ENCODE measurements at places on chromosomes 6 and 20.

DNA sequence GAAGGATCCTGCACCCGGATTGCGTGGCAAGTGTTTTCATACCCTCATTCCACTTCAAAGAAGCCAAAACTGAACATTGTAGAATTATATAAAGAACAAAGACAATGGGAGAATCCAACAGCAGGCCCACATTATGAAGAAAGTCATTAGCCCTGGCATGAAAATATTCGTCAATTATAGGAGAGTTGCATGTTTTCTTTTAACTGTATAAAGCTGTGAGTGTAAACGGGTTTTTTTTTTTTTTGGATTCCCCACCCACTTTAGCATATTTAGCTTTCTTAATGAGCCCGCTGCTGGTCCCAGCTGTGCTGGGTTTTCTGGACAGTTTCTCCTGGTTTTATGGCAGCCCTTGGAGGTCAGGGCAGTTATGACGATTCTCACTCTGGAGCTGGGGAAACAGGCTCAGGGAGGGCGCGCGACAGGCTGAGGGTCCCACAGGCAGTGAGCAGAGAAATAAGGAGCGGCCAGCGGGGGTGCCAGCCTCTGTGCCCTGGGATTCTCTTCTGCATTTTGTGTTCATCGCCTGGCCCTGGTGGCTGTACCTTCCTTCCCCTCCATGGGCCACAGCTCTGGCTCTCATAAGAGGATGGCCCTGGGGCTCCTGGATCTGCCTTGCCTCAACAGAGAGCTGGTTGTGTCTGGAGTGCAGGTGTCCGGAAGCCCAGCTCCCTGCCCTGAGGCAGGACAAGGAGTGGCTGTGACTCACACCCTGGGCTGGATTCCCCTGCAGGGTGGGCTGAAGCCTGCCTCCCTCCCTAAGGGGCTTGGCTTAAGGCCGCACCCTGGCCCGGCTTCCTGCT is 24.1 kb upstream of the SULF2 start:
- no peak for DNase-seq

DNA sequence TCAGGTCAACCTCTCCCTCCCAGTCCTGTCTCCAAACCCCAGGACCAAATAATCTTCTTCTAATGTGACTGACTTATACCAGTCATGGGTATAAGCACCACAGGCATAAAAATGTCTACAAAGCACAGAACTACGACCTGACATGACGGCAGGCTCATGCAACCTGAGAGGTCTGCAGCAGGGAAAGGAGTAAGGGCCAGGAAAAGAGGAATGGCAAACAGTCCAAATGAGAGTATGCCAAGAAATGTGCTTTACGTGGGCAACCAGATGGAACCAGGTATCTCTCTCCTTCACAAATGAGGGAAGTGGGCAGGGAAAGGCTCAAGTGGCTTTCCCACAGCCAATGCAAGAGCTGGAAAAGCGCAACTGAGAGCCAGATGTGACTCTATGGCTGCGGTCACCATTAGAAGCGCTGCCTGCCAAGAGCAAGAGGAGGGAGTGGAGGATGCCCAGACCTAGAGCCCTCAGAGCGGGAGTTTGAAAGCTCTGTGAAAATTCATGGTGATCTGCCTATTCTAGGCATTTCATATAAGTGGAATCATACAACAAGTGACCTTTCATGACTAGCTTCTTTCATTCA is 6.0 kb downstream of the APMAP start:
- DNase-seq, result no peak

DNA sequence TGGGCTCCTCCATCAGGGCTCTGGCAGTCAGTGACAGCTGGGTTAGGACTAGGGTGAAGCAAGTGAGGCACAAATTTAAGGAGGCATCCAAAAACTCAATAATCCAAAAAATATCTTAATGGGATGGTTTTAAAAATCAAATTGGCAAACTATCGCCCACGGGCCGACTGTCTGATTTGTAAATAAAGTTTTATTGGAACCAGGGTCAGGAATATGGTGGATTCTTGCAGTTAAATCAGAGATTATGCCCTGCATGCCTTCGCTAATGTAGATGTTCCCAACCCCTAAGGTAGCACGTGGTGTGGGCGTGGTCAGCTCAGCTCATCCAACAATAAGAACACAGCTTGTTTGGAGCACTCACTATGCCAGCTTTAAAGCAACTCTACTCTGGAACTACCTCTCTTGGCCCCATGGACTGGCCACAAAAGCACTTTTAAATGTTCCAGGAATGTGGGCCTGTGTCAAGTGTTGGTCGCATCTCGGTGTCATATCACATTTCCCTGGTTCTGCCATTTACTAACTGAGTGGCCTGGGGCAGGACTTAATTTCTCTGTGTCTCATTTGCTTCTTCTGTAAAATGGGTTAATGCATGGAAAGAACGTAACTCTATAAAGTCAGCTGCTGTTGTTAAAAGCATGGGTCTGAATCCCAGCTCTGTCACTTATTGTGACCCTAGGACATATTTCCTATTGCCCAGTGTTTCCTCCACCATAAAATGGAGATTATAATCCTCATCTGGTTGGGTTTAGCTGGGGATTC is 7.0 kb downstream of the TP53RK start:
- DNase-seq, result no peak

DNA sequence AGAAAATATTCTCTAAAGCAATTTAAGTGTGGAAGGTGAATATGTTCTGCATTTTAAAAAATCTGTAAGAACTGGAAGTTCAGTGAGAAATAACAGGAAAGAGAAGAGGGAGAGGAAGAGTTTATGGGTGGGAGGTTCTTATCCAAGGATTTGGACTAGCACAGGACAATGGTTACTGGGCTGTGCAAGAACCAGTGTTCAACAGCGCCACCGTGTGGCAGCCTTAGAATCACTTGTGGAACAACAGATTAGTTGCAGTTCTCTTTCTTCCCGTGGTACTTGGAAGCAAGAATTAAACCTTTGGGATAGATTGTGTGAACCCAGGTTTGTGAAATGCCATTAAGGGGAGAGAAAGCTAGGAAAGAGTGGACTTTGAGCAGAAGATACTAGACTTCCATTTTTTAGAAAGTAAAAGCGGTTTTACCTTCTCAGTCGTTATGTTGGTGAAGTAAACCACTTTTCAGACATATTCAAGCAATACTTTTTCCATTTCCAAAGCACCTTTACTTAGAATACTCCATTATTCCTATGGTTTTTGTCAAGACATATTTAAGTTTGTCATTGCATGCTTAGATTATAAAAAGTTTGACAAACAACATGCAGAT is 436.7 kb downstream of the RNF144B start:
- DNase-seq, result peak; percentile 3

- DNase-seq, result no peak
These were observed 61.4 kb downstream of the CD24 start for GRCh38 chr6:106913111-106913510.

DNA sequence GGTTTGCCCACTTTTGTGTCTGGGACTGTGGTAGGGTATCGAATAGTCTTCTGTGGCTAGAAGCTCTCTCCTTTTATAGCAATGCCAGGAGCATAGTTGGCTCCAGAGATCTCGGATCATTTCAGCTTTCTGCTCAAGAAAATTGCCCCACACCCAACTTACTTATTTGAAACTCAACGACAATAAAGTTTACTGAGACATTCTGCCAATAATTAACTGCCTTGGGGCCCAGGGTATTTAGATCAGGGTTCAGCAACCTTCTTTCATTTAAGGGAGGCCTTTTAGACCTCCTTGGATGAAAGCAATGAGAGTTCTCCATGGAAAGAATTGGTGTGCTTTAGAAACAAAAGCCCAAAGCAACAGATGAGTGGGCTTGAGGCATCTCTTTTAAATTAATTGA is 53.8 kb upstream of the GMPR start:
- DNase-seq, result no peak

- DNase-seq, result peak; percentile 67
These were observed at the start of gene FAXC for GRCh38 chr6:99349171-99350141. TSS of gene FAXC (minus strand) at chr6:99349674. CDS start at chr6:99349372, 302 bp downstream.

DNA sequence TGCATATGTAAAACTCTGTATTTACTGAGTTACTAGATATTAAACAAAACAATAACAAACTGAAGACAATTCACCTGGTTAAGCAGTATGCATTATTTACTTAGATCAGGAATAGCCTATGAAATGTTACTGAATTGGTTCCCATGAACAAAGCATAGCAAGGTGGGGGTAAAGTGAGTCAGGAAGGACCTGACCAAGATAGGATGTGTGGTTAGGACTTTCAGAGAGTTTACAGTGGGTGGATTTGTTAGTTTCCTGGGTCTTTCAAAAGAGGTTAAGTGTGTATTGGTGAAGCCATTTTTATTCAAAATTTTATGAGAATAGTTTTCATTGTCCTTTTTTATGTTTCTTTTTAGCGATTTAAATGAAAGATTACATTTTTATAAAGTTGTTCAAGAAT is 32.9 kb downstream of the TBPL1 start:
- no peak for DNase-seq

GRCh38 chr20:59645271-59645670 is 40.9 kb downstream of the PHACTR3 start:
- DNase-seq, result no peak

- peak; percentile 59 for DNase-seq
These were observed 32.5 kb upstream of the IYD start for GRCh38 chr6:150336299-150336698.

DNA sequence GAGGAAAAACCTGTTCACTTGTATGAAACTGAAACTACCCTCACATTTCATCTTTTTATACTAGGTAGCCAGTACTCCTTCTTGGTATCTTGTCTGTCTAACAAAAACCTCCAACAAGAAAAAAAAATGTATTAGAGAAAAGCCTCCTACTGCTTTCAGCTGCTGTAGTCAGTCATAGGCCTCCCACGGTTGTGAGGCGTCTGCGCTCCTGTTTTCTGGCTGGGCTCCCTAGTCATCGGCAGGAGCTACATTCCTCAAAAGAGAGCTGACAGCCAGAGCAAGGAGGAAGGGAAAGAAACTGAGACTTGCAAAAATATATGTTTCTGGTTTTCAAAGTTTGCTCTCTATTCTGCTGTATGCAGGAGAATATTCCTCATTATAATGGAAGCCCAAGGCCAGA is 517.0 kb downstream of the LMBRD1 start:
- DNase-seq, result no peak

- peak; percentile 7 for DNase-seq
These were observed 34.9 kb downstream of the BTBD3 start for GRCh38 chr20:11952639-11953038.

GRCh38 chr6:126831461-126831860 is 287.0 kb upstream of the RSPO3 start:
- no peak for DNase-seq

GRCh38 chr6:92495242-92495641 is 924.1 kb downstream of the EPHA7 start:
- DNase-seq, result no peak

DNA sequence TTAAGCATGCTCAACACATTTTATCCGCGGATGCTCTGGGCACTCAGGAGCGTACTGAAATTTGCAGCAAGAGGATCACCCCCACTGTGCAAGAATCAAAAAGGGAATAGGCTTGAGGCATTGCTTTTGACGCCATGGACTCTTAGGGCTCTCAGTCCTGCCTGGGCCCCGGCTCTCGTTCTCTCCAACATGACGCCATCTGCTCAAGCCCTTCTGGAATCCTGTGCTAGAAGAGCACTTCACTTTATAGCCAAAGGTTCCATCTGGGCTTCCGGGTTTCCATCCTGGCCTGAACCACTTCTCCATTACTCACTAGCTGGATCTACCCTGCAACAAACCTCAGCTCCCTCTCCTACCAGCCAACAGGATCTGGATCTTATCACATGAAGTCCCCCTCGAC is 105.3 kb downstream of the FOXF2 start:
- no peak for DNase-seq

DNA sequence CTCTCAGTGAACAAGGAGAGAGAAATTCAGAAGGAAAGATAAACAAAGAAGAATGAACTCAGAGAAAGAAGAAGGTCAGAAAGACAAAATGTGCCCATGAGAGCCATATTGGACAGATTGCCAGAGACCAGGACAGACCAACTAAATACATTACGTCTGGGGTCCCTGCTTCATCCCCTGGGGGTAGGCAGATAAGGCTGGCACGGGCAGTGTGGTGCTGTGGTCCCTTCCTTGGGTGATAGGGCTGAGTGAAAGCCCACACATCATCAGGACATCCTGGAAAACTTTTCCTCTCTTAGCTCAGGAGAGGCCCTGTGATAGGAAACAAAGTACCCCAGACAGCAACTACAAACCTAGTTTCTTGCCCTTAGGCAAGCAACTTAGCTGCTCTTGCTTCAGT is 13.2 kb upstream of the ARMC12 start:
- no peak for DNase-seq
